ENCODE measurements at places on chromosomes 4 and X.

GRCh38 chrX:104253567-104254441 is 929 bp downstream of the ESX1 start:
- no peak for DNase-seq

DNA sequence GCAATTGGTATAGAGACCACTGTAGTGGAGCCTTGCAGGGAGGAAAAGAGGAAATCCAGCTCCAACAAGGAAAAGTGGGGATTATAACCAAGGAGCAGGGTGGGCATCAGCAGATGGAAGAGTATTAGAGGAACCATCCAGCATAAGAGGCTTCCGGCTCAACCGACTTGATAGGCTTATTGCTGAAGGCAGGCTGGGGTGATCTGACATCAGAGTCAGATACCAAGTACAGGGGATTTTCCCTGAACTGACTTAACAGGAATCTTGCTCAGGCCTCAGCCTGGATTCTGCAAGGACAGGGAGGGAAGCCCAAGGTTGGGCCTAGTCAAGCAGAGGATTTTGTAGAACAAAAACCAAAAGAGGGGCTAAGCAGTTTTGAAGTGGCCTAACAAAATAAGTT is 129.6 kb downstream of the DCLK2 start:
- no peak for DNase-seq

GRCh38 chrX:111869639-111870034 is 6.3 kb upstream of the TRPC5OS start:
- peak; percentile 40 for DNase-seq

DNA sequence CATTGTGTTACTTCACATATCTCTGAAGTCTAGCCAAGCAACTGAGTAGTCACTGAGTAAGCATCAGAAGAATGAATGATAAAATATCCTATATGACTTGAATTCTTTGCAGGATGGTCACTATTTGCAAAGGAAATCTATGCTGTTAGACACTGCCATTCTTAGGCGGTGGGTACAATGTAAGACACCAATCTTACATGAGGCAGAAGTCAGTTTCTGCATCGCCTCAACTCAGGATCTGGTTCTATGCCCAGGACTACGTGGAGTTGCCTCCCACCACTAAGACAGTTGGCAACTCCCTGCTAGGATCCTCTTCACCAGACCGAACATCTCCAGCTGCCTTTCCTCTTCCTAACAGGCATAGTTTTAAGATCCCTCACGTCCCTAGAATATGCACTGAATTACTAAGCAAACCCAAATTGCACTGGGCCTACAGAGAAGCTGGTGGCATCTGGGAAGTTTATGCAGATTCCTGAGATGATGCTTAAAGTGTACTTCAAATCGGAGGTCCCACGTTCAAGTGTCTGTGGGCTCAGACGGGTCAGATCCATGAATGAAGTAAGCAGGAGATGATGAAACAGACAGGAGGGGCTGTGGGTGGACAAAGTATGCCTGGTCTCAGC is 45.6 kb downstream of the SEL1L3 start:
- DNase-seq, result peak; percentile 94

- DNase-seq, result no peak
Observed at GRCh38 chr4:72529148-72529822, 39.7 kb downstream of the ADAMTS3 start.

- no peak for DNase-seq
Observed at GRCh38 chr4:107994894-107995293, 5.2 kb downstream of the HADH start.

DNA sequence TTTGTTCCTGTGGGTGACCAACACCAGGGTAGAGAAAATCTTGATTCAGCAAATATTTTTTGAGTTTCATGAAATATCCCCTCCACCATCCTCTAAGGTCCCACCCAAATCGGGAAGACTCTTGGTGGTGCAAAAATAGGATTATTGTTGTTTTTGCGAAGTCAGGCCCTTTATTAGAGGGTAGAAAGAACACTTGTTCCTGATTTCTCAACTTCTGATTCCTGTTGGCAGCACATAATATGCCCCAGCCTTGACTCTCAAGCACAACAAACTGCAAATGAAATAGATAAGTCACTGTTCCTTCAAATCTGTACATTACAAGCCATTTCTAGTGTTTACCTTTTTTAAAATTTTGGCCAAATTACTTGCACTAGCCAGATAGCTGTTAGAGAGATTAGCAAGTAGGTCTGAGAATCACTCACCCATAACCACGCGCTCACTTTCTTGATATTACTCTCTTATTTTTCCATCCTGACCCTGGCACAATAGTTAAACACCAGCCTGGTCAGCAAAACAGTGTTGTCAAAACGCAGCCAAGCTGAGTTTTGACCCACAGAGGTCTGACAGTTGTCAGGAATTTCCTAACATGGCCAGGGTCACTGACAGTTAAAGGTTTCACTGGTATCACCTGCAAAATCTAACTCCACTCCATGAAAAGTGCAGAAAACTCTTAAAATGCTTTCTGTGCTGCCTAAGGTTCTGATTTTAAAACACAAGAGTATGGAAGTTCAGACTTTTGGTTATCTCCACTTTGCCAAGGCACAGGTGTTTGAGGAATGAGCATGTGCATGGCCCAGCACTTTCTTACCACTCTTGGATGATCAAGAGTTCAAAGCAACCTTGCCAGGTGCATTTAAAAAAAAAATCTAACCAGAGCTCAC is 69.8 kb downstream of the RBM47 start:
- no peak for DNase-seq

DNA sequence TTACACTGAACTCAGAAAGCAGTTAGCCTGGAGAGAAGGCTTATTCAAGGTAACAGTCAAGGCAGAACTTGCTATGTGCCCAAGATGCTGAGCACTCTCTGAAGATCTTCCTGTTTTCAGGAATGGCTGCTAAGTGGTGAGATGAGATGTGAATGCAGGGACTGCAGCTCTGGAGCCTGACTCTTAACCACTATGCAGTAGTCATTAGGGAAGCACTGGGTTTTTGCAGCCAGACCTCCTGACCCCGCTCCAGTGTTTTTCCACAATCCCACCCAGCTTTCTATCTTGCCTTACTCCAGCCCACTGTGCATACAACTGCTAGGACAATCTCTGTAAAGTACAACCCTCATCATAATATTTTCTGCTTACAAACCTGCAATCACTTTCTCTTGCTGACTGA is 95.2 kb upstream of the LNX1 start:
- DNase-seq, result peak; percentile 37

DNA sequence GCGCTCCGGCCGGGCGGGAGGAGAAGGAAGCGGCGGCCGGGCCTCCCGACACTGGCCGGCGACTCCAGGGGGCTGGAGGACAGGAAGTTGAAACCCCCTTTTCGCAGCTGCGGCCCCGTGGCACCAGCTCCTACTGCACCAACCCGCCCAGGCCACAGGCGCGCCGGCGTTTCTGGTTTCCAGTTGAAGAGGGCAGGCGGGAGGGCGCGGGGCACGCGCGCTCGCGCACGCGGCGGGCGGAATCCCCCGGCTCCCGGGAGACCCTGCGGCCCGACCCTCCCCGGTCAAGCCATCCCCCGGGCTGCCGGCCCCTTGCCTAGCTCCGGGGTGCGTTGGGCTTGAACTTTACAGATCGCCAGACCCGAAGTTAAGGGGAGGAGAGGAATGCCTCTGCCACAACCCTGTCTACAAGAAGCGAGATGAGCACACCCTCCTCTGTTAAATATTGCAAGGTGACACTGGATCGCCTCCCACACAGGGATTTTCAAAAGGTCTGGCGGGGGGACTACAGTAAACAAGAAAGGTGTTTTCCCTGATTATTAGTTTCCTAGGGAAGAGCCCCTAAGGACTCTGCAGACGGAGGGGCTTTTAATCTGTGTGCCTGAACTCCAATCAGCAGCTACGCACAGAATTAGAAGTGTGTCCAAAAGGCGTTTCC is 1.4 kb downstream of the ELOVL6 start:
- peak; percentile 51 for DNase-seq

DNA sequence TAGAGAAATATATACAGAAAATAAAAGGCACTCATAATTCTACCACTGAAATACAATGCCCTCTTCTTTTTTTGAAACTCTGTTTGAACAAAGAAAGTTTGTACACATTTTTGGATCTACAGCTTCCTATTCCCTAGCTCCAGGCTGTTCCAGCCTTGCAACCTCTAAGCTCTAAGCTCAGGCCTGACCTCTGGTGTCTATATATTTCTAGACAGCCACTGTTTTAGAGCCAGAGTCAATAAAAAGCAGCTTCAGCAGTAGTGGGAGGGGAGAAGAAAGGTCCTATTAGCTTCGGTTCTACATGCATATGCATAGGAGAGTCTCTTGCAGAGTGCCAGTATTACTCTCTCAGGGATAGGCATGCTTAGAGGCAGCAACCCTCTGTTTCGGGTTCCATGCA is 39.7 kb downstream of the CLDN2 start:
- peak; percentile 12 for DNase-seq

GRCh38 chr4:44210750-44211149 is 237.9 kb downstream of the KCTD8 start:
- no peak for DNase-seq

GRCh38 chr4:6892190-6892908 is 17.3 kb upstream of the TBC1D14 start:
- DNase-seq, result peak; percentile 75

Data from fibroblast of skin of back (primary cell).